ENCODE measurements at places on chromosomes 3 and 15.

GRCh38 chr15:38522922-38523321, 41.7 kb downstream of the RASGRP1 start:
- no peak for DNase-seq

DNA sequence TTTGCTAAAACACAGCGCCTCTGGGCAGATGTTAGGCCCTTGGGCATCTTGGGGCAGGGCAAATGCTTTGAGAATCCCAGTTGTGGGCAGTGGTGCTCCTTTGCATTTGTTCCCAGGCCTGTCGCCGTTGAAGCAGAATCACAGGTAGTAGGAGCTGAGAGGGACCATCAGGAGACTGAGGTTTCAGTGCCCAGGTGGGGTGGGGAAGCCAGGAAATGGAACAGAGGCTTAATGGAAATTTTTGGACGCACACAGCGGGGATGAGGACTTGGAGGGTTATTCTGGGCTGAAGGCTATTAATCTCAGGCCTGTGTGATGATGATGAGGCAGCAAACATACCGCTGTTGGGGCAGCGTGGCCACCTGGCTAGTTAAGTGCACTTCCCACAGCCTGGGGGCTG, 99.5 kb downstream of the SV2B start:
- no peak for DNase-seq

- no peak for DNase-seq
These were observed 82.9 kb downstream of the SCN11A start for GRCh38 chr3:38968891-38969290.

DNA sequence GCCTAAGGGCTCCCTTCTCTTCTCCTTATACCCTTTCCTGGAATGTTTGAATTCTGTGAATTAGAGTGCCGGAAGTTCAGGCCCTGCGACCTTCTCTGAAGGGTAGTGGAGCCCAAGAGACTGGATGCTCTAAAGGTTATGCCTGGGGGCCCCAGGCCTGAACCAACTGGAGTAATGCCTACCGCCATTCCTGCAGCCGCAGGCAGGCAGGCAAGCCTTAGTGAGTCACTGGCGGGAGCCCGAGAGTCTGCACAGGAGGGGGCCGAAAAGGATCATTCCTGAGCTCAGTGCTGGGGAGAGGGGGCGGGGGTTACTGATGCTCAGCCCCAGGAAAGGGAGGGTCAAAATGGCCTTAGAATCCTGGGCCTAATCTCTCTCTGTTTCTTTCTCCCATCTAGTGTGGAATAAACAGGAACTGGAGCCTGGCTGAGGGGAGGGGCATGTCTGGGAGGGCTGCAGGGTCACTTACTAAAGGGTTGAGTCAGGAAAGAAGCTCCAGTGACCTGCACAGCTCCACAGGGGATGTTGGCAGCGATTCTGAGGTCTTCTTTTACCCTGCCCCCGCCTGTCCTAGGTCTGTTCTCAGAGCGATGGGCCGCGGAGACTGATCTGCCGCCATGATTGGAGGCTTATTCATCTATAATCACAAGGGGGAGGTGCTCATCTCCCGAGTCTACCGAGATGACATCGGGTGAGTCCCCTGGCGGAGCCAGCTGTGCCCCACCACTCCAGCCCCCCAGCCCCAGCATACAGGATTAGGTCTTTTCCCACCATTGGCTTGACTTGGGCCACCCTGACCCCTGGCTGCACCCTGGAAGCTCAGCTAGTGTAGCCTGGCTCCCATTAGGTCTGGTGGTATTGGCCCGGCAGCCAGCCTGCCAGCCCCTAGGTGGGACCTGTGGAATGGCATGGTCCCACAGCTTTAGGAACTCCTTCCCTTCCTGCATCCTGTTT, 2.0 kb downstream of the AP2M1 start:
- DNase-seq: no peak

- DNase-seq: no peak
These were observed 3.9 kb downstream of the MKRN3 start for GRCh38 chr15:23569151-23569925.

DNA sequence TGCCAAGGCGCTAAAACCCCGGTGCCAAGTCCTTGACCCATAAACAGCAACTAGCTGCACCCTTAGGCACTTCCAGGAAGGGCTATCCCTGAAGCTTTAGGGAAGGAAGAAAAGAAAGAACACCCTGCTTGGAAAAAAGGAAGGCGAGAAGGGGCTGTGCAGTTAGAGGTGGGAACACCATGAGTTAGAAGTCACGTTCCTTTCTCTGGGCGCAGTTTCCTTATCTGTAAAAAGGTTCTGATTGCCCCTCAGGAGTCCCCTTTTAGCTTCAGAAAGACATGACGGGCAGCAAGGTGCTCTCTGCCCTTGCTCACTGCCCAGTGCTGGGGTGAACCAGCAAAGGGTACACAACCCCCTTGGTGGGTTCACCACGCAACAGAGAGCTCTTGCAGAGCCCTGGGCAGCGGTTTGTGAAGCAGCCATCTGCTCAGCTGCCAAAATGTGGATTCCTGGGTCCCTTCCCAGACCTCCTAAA, 798 bp downstream of the GCHFR start:
- no peak for DNase-seq

DNA sequence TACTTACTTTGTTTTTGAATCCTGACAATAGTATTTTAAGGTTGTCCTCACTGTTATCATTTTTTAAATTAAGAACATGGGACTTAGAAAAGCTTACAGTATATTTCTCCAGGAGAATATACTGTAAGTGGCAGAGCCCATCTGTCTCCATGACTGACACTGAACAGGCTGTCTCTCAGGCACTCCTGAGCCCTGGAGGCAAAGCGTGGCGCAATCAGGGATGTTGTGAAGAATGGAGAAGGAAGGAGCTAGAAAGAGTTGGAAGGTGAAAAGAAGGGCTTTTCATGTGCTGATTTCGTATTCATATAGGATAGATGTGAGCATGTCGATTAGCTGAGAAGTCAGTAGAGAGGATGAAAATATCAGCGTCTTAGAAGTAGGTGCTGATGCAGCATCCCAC, 41.5 kb downstream of the FGF12 start:
- no peak for DNase-seq

- DNase-seq: no peak
These were observed 4.1 kb downstream of the LOXL1 start for GRCh38 chr15:73930371-73930770.

DNA sequence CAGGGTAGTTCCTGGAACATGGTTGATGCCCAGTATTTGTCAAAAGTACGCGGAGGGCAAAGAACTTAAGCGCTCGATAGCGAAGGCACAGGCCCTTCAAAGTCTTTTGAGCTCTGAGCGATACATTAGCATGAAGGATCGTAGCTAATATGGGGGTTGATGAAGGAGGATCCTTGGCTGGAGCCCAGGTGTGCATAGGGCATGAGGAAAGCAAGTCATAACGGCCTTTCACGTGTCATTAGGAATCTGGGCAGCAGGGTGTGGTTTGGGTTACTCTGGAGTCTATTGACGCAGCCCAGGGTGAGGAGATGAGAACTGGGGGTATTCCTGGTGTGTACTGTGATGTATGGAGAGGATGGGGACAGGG, 31.7 kb downstream of the SPINK8 start:
- peak; percentile 22 for DNase-seq

DNA sequence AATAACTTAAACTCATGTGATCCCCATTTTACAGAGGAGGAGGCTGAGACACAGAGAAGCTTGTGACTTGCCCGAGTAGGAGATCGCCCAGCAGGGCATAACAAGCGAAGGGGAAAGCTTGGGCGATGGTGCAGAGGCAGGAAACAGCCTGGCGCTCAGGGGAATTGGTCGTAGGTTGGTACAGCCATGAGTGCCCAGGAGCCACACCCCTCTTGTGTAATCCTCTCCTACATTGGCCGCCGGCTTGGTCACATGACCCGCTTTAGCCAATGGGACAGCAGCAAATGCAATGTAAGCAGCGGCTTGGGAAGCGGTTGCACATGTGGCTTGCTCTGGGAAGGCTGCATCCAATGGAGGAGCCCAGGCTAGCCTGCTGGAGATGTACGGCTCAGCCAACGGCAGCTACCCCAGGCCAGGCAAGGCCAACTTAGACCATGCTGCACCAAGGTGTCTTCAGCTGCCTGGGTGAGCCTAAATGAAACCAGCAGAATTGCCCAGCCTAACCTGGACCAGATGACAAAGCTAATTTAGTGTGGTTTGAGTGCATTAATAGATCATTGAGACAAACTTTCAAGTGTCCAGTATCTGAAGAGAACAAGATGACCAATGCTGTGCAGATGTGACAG, 50.3 kb upstream of the SLC6A6 start:
- no peak for DNase-seq

DNA sequence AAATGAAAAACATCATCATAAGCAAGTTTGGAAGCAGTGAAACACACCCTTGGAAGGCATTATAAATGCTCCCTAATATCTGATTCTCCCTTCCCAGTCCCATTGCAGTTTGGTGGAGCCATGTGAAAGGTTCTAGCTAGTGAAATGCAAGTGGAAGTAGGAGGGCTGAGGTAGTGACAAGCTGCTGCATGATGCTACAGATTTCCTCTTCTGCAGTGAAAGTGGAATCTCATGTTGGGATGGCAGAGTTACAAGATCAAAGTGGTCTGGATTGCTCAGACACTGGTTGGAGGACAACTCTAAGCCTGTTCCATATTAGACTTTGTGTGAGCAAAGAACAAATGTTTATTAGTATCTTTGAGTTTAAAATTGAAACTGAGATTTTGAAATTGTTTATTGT, 3.3 kb upstream of the PDCD6IP start:
- no peak for DNase-seq

DNA sequence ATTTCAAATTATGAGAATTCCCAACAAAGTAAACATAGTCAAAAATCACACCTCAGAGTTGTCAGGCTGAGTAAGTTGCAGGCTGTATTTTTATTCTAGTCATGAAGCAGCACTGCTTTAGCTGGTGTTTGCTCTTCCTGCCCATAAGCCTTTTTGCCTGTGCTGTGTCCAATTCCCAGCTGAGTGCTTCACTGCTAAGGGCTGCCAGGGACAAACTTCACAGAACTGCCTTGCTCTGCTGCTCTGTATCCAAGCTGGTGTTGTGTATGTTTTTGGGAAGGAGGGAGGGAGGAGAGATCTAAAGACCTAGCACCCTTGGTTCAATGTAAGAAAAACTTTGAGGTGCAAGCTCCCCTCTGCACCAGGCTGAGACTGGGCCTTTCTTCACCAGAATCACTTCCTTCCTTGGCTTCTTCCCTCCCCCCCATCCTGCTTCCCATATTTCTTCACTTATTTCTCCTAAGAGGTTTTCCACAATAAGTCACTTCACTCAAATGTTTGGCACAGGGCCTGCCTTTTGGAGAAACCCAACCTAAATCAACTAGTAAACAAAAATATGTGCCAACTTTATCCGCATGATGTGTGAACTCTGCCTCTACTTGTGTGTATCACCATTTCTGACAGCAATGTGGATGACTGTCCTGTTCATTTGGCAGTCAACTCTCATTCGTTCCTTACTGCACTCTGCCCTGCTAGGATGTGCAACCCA, 156.1 kb downstream of the TBL1XR1 start:
- DNase-seq: no peak

GRCh38 chr3:170421111-170421641, 2.5 kb downstream of the CLDN11 start:
- no peak for DNase-seq

DNA sequence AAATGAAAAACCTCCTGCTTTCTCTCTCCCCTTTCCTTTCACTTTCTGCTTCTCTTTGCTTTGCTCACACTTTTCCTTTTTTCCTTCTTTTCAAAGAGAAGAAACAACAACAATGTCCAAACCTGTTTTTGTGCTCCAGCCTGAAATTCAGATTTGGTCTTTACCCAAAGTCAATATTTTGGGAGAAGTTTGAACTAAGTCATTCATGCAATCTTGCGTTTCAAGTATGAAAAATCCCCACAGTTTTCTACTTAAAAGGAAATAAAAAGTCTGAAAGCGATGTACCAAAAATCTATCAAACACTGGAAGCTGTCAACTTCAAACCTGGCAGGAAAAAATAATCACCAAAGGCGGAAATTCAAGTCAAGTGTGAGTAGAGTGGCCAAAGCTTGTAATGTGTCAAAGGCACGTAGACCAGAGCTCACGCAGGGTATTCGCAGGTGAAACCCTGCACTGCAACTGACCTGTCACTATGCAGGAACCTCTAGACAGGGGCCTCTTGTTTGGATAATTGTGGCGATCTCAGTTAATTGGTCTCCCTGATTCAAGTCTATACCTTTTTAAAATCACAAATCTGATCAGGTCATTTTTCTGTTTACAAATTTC, 118.8 kb upstream of the GALNT15 start:
- no peak for DNase-seq

DNA sequence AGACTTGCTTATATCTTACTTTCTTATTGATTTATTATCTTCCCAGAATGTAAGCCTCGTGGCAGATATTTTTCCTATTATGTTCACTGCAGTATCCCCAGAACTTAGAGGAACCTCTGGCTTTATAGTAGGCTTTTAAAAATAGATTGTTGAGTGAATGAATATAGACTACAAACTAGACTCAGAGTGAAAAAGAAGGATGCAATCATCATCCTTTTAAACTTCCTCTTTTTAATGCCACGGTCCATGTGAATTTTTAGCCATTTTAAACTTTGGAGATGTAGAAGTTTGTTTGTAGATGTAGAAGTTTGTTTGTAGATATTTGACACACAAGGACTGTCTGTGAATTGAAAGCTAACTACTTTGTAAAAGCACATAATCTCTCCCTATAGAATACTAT, 7.2 kb upstream of the P2RY12 start:
- no peak for DNase-seq

DNA sequence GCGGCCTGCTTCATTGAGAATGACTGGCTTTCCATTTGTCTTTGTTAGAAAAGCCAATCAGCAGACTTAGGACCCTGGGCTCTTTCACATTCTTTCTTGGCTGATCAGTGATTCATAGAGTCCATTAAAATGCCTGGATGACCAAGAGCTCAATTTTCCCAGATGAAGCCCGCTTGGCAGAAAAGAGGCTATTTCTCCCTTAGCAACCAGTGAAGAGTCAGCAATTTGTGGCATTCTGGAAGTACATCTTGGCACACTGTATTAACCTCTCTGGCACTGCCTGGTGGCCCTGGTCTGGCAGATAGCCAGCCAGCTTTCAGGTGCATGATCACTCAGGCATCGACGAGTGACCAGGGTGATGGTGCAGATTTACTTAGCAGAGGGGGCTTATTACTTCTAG, 145.7 kb upstream of the PLAAT1 start:
- no peak for DNase-seq

DNA sequence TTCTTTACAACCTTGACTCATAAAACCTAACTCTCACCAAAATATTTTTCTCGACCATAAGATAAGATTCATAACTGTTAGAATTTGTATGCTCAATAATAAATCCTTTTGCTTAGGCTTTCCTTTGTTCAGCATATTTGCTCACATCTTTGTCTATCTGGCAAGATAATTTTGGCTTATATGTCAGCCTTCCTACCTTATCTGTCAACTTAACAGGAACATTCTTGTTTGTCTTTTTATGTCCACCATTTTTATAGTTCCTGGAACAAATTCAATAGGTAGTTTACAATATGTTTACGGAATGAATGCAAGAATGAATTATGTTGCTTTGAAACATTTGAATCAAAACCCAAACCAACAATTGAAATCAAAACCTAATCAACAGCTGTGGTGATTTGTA, 41.0 kb upstream of the P2RY1 start:
- DNase-seq: no peak

- no peak for DNase-seq
These were observed 325.9 kb downstream of the MECOM start for GRCh38 chr3:169337500-169338078.

- no peak for DNase-seq
These were observed 98.9 kb downstream of the DNAJB8 start for GRCh38 chr3:128367761-128368160.

All from CD4-positive, alpha-beta T cell treated with Interleukin-17A for 4 hours (primary cell).